ENCODE measurements at places on chromosomes 12 and 14.

DNA sequence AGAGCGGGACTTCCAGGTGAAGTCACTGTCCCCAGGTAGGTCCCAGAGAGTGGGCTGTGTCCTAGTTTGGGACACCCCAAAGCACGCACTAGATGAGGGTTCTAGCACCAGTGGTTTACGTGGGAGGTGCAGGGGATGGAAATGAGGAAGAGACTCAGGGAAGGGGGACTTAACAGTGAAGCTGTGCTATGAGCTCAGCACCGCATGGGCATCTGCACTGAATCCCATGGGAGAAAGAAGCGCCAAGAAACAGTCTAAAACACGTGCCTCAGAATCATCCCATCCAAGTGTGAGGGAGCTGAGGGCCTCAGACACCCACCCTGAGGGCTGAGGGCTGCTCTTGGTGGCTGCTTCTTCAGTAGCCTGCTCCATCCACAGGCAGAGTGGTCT lies 71.5 kb upstream of the ZFP36L1 start:
- DNase-seq = no peak

- DNase-seq = no peak
These were observed 36.1 kb downstream of the CRY1 start for GRCh38 chr12:107057071-107057834.

DNA sequence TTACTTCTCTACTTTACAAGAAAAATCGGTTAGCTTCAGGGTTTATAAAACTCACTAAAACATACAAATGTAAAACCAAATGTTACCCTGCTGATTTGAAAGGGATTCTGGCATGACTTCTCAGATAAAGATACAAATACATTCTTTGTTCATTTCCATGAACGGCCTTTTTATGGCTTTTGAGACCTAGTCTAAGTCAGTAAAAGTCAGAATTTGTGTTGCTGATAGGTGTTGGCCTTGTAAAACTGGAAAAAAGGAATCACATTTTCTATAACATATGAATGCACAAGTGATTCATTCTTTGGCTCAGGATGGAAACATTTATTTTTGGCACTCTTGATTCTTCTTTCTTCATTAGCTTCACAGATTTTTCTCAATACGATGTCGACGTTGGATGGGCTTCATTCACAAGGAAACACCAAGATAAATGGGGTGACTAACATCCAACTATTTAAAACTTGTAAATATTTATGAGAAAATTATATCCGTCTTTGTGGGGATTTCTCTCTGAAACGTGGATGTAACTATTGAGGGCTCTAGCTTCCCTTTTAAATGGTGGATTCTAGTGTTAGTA lies 27.0 kb upstream of the CPM start:
- no peak for DNase-seq

- no peak for DNase-seq
These were observed 3.5 kb downstream of the RIN3 start for GRCh38 chr14:92516966-92517506.

DNA sequence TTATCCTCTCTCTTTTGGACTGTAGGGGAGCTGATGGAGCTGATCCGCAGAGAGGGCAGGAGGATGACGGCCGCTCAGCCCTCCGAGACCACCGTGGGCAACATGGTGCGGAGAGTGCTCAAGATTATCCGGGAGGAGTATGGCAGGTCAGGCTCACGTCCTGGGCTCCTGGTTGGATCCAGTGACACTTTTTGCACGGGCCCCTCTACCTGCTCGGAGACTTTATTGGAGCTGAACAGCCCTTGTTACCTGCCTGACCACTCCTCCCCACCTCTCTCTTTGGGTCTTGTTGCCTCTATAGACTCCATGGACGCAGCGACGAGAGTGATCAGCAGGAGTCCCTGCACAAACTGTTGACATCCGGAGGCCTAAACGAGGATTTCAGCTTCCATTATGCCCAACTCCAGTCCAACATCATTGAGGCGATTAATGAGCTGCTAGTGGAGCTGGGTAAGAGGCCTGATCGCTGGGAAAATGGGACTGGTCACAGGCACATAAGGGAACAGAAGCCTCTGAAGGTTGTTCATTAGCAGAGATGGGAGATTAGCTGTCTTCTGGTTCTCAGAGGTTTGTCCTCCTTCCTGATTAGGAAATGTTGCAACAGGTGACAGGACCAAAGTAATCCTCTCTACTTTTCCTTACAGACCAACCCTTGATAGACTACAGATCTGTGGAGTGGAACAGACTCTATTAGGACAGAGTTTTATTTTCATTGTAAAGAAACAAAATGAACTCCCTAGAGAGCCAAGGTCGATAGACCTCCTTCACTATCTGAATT lies 718 bp downstream of the EIF2B2 start:
- DNase-seq = no peak

DNA sequence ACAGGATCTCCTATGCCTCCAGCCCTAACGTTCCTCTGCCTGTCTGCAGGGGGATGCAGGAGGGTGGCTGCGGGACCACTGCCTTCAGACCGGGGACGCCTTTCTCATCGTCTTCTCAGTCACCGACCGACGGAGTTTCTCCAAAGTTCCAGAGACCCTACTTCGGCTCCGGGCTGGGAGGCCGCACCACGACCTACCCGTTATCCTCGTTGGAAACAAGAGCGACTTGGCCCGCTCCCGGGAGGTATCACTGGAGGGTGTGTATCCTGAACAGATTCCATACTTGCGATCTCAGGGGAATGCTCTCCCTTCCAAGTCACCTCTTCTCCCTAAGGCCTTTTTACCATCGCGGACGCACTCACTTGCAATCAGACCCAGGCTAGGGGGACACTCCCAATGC lies 3.0 kb downstream of the REM2 start:
- DNase-seq = no peak

GRCh38 chr12:28795311-28795710 lies 353.8 kb upstream of the FAR2 start:
- no peak for DNase-seq

DNA sequence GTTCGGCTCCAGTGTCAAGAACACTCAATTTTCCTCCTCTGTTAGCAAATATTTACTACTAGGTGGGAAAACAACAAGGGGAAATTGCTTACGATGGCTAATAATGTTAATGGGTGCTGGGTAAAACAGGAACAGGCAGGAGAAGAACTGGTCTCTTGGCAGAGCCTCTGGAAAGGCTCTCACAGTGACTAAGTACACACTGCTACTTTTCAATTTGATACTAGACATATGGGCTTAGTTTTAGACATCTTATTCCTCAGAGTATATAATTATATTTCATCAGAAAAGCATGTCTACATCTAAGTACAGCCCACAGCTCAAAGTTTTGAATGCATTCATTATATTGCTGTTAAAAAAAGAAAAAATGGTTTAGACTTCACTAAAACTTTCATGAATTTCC lies 65.4 kb upstream of the SAV1 start:
- DNase-seq = no peak

DNA sequence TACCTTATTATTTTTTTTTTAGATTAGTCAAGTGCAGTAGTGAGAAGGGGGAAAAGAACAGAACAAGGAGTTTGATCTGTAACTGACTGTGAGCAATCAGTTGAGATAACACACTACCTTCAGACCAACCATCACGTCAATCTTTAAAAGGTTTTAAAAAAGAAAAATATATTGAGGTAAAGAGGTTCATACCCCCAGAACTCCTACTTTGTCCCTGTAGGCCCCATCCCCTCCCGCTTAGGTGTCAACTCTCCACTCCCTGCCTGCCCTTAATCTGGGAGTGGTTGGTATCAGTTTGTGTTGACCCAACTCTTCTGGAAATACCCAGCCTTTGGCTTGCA lies 16.2 kb downstream of the MMP14 start:
- DNase-seq = no peak

DNA sequence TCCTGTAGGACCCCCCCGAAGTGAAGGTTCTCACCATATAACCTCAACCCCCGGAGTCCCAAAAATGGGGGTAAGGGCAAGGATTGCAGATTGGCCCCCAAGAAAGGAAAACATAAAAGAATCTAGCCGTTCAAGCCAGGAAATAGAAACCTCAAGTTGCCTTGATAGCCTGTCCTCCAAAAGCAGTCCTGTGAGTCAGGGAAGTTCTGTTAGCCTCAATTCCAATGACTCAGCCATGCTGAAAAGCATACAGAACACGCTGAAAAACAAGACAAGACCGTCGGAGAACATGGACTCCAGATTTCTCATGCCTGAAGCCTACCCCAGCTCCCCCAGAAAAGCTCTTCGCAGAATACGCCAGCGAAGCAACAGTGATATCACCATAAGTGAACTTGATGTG lies 344.2 kb upstream of the RGS6 start:
- no peak for DNase-seq

DNA sequence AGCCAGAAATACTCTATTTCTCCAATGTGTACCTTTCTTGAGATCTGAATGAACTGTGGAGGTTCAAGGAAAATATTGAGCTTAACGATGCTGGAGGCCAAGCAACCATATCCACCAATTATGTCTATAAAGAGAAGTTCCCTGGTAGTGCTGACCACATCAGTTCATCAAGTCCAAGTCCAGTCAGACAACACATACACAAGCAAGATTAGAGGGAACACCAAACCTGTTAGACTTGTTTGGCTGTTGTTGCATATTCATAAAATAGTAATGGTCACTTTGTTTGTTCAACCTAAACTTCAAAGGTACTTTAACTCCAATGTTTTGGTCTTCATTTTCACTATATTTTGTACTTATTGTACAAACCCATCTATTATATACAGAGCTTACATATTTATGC lies 81.6 kb downstream of the LMO3 start:
- DNase-seq = no peak

GRCh38 chr14:60226298-60226697 lies 22.7 kb upstream of the PPM1A start:
- DNase-seq = no peak

- no peak for DNase-seq
These were observed 221.6 kb downstream of the C12orf75 start for GRCh38 chr12:105552056-105552455.

DNA sequence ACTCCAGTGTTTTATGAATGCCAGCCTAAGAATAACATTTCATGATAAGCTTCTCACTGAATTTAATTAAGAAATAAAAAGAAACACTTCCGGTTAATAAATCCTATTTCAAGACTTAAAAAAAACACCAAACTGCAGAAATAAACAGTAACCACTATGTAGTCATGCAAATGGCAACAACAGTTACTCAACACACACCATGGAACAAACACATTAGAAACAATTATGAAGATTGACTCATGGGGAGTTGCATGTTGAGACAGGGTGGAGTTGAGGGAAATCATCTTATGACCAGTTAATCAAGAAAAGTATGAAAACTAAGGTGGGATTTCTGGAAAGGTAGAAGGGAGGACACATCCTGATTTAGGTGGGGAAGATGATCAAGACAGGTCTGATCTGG lies 52.7 kb downstream of the PLBD1 start:
- DNase-seq = no peak

- no peak for DNase-seq
These were observed 7.7 kb downstream of the SLC7A7 start for GRCh38 chr14:22807432-22808087.

GRCh38 chr12:72207079-72207478 lies 65.1 kb upstream of the TRHDE start:
- DNase-seq = no peak

GRCh38 chr12:31589904-31590641 lies 863 bp downstream of the DENND5B start:
- DNase-seq = no peak

- no peak for DNase-seq
These were observed 576 bp downstream of the SYNE3 start for GRCh38 chr14:95515596-95516552.

GRCh38 chr12:50992819-50993218 lies 33.4 kb downstream of the SLC11A2 start:
- no peak for DNase-seq

GRCh38 chr14:58870961-58871360 lies 233.2 kb downstream of the DACT1 start:
- DNase-seq = no peak

GRCh38 chr12:51729331-51729730 lies 119.2 kb downstream of the FIGNL2 start:
- no peak for DNase-seq

GRCh38 chr12:126883697-126884096 lies 1383.3 kb upstream of the TMEM132C start:
- DNase-seq = no peak

DNA sequence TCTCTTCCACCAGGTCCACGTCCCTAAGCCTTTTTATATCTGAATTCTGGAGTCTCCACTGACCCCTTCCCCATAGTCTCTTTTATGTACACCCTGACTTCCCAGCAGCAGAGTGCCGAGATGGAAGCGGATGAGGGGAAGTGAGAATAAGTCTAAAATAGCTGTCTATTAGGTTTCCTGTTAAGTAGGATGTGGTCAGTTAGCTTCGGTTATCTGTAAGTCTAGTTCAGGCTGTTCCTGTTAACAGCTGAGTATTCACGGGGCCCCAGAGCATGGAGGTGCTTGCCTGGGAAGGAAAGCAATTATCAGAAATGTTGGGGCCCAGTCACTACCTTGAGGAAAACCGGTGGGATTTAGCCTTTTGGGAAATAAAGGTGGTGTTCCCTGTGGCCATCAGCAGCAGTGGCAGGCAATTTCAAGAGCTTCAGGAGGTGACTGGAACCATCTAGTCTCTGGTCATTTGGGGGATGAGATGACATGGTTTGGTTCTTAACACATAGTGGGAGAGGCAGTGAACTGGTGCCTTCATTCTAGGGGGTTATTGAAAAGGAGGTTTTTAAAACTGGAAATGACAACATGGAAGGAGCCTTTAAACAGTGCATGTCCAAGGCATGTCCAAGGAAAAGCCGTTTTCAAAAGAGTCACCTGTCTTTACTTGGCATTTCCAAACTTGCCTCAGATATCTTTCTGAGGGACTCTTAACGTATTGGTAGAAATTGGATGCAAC lies 21.8 kb downstream of the CHST11 start:
- DNase-seq = no peak

GRCh38 chr12:40762072-40762471 lies 69.8 kb downstream of the CNTN1 start:
- no peak for DNase-seq

GRCh38 chr12:133081159-133081780 lies 547 bp downstream of the ZNF140 start:
- DNase-seq = no peak

- no peak for DNase-seq
These were observed 45.5 kb downstream of the DERA start for GRCh38 chr12:15956413-15957185.

- DNase-seq = no peak
These were observed 23.2 kb upstream of the KIF26A start for GRCh38 chr14:104115131-104115600.

DNA sequence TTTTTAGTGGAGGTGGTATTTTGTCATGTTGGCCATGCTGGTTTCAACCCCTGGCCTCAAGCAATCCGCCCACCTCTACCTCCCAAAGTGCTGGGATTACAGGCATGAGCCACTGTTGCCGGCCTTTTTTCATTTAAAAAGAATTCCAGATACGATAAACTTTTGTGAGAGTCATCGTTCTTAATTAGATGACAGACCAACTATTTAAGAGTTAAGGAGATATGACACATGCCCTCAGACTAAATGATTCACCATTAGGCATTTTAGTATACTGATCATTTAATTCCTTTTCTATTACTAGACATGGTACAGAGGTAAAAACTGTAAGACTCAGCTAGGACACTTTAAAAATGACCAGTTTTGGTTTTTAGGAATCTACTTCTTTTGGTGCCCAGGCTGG lies 2.4 kb downstream of the ANKRD13A start:
- DNase-seq = no peak

- no peak for DNase-seq
These were observed 58.4 kb downstream of the SLC25A21 start for GRCh38 chr14:37114002-37114401.
